ENCODE measurements at places on chromosomes 3 and 15.

GRCh38 chr3:195738274-195739044, 17.7 kb downstream of the MUC20 start:
- DNase-seq, result no peak

GRCh38 chr3:33061782-33062181, 35.2 kb downstream of the GLB1 start:
- no peak for DNase-seq

GRCh38 chr3:118080889-118081288, 953.8 kb downstream of the IGSF11 start:
- DNase-seq, result no peak

- peak; percentile 82 for DNase-seq
Observed at GRCh38 chr15:78264304-78265136, at the start of gene DNAJA4. TSS of gene DNAJA4 (plus strand) at chr15:78264562. CDS start at chr15:78264764, 202 bp downstream.

- no peak for DNase-seq
Observed at GRCh38 chr3:189488241-189488767, 142.9 kb upstream of the TP63 start.

DNA sequence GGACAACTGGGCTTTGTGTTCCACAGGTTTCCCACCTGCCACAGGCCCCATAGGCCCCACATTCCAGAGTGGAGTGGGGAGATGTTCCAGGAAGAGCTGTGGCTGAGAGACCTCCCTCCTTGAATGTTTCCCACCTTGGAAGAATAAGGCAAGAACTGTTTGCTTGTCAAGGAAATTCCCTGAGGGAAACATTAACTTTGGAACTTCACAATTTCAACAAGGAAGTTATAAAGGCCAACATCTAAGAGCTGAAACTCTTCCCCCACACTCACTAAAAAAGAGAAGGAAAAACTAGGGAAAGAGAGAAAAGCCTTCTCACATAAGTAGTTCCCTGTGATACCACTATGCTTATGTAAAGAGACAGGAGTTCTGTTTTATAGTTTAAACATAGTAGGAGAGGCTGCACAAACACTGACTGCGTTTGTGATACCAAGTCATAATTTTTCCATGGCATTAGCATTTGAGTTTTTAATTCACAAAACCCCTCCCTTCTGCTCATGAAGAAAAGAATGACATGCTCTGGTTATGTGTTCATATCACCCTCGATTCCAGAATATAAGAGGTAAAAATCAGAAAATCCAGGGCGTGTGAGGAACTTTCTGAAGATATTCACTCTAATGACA, 39.8 kb upstream of the SPRED1 start:
- DNase-seq, result no peak

- no peak for DNase-seq
Observed at GRCh38 chr3:125367403-125368230, 7.5 kb downstream of the ZNF148 start.

- no peak for DNase-seq
Observed at GRCh38 chr3:34141841-34142337, 343.5 kb downstream of the PDCD6IP start.

DNA sequence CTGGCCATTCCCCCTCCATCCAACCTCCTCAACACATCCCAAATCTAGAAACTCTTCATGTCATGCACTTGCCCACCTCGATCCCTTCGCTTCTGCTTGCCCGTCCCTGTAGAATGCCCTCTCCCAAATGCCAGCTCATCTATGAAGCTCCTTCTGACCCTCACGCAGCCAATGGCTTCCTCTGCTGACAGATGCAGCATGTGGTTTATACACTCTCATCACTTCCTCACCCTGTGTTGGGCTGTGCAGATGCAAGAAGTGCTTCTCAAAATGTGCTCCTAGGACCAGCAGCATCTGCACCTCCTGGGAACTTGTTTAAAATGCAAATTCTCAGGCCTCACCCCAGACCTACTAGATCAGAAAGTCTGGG, 51.7 kb downstream of the SEMA5B start:
- DNase-seq, result no peak

- no peak for DNase-seq
Observed at GRCh38 chr3:18825665-18826064, 322.6 kb upstream of the KCNH8 start.

DNA sequence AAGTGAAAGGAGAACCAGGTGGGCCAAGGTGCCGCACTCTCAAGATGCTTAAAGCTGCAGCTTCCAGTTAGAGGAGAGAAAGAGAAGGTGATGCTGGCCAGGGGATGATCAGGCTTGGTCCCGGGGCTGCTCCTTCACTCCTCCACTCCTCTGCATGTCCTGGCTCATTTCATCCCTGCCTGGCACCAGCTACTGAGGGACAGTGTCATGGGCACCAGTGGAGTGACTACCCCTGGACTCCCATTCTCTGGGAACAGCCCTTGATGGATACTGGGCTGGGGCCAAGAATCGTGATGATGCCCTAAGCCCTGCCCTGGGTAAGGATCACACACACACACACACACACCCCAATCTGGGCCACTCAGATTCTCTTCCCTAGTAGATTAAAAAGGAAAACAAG, 243.7 kb downstream of the UACA start:
- no peak for DNase-seq

GRCh38 chr3:186638259-186638658, 1.9 kb upstream of the FETUB start:
- no peak for DNase-seq

DNA sequence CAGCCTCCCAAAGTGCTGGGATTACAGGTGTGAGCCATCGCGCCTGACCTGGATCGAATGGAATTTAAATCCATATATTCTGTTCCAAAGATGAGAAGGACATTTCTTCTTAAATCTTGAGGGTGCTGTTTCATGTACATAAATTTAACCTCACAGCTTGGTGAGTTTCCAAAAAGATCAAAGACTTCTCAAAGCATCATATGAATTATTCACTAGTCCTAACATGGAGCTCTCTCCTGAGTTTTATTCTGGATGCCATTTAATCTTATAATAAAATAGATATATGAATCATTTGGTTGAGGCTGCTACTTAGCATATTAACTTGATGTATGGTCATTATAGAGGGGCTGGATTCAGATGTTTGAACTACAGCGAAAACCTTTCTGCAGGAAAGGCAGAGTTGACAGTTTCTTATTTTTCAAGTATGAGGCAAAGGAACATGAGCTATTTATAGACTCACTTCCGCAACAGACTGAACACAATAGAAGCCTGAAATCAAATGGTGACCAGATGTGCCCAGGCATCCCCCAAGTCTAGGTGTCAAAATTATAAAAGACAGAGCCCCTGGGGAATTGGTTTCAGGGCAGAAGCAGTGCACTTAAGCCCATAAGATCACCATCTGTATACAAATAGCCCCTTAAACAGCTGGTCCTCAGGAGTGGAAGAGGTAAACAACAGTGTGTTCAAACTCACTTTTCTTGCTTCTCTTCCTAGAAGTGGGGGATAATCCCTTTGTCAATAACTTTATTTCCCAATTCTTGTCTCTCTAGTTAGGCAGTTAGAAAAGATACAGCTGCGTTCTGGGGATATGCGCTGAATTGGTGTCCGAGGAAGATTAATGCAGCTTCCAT, 29.7 kb downstream of the STARD9 start:
- DNase-seq, result no peak

DNA sequence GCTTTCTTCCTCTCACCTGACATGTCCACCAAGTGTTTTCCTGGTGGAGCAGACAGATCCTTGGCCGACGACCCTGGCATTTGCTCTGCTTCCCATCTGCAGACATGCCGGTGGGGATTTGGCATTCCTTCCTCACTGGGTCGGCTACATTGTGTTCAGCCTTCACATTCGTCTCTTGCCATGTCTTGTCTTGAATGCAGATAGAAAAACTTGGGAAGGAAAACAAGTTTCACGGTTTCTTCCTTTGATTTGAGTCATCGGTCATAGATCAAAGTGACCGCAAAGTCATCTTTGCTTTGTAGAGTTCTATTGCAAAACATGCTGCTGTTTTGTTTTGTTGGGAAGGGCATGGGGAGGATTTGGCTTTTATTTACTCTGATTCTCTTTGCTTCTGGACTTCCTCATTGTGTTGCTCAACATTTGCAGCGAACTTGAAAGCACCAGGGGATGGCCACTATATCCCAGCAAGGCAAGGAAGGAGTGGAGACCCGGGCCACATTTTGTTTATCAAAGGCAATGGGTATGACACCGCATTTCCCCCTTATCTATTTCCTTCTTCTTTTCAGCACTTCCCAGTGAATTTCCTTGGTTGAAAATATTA, 321.3 kb downstream of the CACNA2D3 start:
- no peak for DNase-seq

GRCh38 chr3:75737831-75738493, 47.4 kb downstream of the ZNF717 start:
- no peak for DNase-seq

DNA sequence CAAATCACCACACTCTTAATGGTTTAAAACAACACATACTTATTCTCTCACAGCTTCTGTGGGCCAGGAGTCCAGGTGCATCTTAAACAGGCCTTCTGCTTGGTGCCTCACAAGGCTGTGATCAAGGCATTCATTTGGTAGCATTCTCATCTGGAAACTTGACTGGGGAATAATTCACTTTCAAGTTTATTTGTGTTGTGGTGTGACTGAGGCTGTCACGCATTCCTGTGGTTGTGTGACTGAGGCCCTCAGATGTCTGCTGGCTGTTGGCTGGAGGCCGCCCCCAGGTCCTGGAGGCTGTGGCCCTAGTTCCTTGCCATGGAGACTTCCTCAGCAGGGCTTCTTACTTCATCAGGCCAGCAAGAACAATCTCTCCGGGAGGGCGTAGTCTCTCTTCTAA, 16.9 kb upstream of the FAM3D start:
- DNase-seq, result no peak

DNA sequence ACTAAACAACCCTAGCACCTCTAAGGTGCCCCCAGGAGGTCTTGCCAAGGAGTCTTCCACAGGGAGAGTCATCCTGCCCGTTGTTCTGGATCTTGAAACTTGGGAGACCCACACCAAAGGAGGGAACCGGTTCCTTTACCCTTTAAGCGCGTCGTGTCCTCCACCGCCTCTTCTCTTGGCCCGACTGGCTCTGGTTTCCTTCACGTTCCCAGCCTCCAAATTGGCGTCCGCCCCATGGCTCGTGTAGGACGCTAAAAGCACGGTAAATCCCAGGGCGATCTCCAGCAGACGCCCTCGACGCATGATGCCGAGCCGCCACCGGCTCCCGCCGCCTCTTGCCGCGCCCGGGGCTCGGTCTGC, 1.1 kb downstream of the FBN1 start:
- no peak for DNase-seq

GRCh38 chr3:37129871-37130270, 44.5 kb downstream of the LRRFIP2 start:
- no peak for DNase-seq

GRCh38 chr3:185696039-185696438, 109.9 kb downstream of the SENP2 start:
- DNase-seq, result no peak

GRCh38 chr3:24197809-24198208, 252.7 kb downstream of the NR1D2 start:
- DNase-seq, result no peak

DNA sequence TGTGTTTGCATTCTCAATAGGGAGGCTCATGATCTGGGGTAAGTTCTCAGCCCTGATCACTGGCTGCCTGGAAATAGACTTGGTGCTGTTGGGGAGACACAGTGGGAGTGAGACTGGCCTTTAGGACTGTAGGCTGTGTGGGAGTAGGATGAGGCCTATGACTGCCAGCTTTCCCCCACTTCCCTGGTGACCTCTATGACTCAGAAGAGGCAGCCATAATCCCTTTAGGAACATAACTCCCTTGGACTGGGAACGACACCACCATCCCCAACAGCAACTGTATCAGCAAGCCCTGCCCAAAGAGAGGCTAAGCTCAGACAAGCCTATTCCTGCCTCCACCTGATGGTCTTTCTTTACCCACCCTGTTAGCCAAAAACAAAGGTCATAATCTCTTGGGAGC, 91.3 kb downstream of the SUCNR1 start:
- DNase-seq, result no peak

DNA sequence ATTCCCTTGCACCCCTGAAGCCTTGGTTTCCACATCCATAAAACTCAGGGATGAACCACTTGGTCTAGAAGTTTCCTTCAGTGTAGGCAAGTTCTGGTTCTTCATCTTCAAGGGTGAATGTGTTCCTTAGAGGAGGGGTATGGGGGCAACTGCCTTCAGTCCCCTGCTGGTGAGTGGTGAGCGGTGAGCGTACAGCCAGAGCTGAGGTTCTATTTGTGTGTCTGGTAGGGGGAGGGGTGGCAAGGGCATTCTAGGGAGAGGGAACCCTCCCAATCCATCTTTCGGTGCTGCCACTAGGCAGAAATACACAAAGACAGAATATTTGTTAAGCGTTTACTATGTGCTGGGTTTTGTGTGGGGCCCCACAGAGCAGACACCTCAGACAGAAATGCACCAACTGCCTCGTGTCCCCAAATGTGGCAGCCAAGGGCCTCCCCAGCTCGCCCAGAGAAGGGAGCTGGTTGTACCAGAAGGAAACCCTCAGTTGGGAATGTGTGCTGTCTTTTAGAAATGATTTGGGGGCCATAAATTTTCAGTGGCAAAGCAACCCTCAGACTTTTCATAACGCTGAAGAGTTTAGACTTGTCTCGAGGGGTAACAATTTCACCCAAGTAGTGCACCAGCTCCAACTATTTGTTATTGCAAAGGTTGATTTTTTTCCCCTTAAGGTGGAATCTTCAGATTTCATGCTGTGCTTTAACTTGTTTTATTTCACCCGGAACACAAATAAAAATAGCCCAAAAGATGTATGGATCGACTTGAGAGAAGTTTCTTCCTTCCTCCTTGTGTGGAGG, 137.6 kb downstream of the FBLN2 start:
- DNase-seq, result no peak

DNA sequence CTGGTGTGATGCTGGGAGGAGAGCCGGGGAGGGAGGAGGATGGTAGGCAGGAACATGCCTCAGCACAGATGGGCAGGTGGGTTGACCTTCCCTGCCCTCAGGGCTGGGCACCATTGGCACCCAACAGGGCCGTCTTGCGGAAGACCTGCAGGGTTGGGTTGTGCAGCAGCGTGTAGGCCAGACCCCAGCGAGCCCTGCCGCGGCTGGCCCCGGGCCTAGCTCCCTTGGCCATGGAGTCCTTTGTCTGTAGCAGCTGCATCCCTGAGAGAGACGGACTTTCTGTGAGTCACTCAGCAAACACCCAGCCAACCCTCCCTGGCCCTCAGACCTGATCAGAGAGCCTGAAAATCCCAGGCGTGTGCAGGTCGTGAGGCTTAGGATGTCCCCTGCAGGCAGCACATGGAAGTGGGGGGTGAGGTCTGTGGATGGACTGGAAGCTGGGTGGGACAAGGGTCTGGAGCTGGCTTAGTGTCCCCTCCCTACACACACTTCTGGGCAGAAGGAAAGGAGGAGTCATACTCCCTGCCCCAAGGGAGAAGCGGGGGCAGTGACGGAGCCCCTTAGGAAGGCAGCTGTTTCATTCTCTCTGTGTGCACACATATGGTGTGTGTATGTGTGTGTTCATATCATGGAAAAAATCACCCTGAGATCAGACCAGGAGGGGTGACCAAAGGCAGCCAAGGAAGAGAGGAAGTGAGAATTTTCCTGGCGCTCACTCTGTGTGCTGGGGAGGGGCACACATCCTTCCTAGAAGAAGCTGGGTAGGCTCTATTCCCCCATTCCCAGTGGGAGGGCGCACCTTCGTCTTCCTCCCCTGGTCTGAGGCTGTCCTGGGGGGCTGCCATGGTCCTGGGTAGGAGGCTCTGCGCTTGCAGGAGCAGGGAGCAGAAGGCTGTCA, 6.7 kb downstream of the ISLR start:
- no peak for DNase-seq

- no peak for DNase-seq
Observed at GRCh38 chr3:155656466-155656865, 88.4 kb downstream of the PLCH1 start.
